ENCODE measurements at places on chromosomes 5 and 9.

DNA sequence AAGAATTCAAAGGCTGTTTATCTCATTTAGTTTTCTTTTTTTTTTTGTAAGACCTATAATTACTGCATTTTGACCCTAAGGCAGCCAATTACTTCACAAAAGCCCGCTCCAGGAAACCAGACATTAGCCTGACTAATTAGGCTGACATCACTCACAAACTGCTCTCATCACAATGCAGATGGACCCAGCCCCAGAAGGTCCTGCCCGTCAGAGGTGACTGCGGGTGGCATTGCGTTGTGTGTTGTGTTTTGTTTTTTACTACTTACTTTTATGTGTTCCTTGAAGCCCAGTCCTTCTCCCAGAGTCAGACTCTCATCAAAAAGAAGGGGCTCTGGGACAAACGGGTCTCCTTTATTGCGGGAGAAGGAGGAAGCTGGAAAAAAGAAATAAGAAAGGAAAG, 172.2 kb downstream of the HSD17B3 start:
- no peaks in the 10 kb centered on the region for H3K27me3 ChIP-seq
- no peak overlapping the region for H3K4me3 ChIP-seq
- peaks cover 7% of the 10 kb centered on the region for H3K4me1 ChIP-seq
- peak; percentile 72 for DNase-seq

DNA sequence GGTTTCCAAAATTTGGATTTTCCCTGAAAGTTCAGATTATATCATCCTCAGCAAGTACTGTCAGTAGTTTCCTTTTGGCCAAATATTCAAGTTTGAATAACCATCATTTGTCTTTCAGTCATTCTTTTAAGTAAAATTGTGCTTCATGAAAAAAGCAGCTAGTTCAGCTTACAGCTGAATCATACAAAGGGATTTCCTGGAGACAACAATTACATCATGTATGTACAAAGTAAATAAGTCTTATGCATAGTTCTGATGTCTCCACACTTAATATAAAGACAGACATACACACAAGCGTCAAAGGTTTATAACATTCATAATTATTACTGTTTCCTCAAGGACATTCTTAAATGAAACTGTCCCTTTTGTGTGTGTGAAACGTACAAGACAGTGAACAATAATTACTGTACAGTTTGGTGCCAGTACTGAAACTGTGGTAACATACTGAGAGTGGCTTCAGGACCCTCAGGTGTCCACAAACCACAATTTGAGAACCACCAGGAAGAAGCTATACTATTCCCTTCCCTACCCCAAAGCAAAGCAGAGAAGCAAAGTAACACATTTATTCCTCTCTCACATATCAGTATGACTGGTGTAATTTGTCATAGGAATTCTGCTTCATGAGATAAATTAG, 746.6 kb downstream of the TAF11L14 start:
- DNase-seq: no peak
- H3K4me3 ChIP-seq: no peak overlapping the region
- no peaks in the 10 kb centered on the region for H3K4me1 ChIP-seq
- no peaks in the 10 kb centered on the region for H3K27me3 ChIP-seq
- H3K27ac ChIP-seq: no peak overlapping the region

GRCh38 chr5:159448-160172, 31.7 kb upstream of the LRRC14B start:
- no peaks in the 10 kb centered on the region for H3K27me3 ChIP-seq
- H3K4me3 ChIP-seq: no peak overlapping the region
- peaks cover 18% of the 10 kb centered on the region for H3K36me3 ChIP-seq
- no peak for DNase-seq
- H3K4me1 ChIP-seq: no peaks in the 10 kb centered on the region

DNA sequence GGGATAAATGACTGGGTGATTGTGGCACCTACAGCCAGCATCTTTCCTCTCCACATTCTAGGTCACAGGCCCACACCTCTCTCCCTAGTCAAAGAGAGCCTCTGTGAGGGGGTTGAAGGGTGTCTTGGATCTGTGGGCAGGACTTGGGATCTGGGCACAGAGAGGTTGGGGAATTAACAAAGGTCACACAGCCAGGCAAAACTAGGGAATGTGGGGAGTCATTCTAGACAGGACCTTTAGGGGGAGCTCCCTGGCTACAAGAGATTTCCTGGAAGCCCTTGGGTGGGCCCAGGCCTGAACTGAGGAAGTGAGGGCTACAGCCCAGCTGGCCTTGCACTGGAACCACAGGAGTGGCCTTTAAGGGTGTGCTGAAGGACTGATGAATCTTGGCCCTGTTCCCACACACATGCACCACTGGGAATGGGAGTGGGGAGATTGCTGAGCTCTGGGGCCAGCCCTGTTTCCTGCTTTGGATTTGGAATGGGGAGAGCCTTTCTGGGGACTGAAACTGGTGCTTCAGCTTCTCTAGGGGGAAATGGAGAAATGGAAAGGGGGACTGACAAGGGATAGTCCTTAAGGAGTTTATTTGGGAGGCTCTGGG, 12.4 kb upstream of the CXXC5 start:
- no peaks in the 10 kb centered on the region for H3K36me3 ChIP-seq
- peak overlapping the region; percentile 36 for H3K27ac ChIP-seq
- DNase-seq: peak; percentile 81
- no peaks in the 10 kb centered on the region for H3K27me3 ChIP-seq

DNA sequence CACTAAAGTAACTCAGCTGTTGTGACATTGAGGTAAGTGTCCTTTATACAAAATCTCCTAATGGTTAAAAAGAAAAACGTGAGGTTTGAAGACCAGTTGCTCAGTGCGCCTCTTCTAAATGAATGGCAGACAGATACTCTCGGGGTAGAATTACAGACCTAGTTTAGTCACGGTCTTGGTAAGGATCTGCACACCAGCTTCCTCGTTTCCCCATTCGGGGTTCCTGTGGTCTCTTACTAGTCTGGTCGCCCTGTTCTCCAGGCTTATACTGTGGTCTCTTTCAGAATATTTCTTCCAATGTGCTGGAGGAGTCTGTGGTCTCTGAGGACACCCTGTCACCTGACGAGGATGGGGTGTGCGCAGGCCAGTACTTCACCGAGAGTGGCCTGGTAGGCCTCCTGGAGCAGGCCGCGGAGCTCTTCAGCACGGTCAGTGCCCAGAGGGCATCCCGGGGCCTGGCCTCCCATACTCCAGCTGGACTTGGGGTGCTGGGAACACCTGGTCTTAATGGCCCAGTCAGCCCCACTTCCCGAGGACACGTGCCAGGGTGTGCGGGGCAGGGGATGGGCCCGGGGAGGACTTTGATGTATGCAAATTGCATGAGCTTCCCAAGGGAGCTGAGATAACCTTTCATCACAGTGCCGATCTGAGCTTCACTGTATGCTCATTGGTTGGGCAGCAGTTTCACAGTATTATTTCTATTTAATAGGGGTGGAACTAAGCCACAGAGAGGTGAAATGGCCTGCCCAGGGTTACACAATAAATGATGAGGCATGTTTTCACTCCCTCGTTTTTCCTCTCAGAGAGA, 224.5 kb downstream of the DOCK8 start:
- no peak overlapping the region for H3K27ac ChIP-seq
- no peaks in the 10 kb centered on the region for H3K4me1 ChIP-seq
- H3K36me3 ChIP-seq: no peaks in the 10 kb centered on the region
- no peak overlapping the region for H3K4me3 ChIP-seq

DNA sequence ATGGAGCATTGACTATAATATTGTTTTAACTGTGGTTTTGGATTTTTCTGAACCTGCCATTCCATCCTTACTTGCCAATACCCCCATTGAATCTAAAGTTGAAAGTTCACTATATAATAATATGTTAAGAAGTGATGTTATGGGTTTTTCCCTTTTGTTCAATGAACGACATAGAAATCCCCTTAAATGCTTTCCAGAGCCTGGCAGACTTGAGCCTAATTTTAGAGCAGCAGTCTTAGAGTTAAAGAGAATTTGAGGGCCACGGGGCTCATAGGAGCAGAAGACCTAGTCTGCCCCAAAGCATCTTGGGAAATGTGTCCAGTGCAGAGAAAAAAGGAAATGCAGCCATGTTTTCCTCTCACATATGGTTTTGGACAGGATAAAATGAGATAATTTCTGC, 146.1 kb upstream of the SLC44A1 start:
- H3K4me3 ChIP-seq: no peak overlapping the region
- no peaks in the 10 kb centered on the region for H3K4me1 ChIP-seq
- H3K27me3 ChIP-seq: no peaks in the 10 kb centered on the region
- no peaks in the 10 kb centered on the region for H3K36me3 ChIP-seq

DNA sequence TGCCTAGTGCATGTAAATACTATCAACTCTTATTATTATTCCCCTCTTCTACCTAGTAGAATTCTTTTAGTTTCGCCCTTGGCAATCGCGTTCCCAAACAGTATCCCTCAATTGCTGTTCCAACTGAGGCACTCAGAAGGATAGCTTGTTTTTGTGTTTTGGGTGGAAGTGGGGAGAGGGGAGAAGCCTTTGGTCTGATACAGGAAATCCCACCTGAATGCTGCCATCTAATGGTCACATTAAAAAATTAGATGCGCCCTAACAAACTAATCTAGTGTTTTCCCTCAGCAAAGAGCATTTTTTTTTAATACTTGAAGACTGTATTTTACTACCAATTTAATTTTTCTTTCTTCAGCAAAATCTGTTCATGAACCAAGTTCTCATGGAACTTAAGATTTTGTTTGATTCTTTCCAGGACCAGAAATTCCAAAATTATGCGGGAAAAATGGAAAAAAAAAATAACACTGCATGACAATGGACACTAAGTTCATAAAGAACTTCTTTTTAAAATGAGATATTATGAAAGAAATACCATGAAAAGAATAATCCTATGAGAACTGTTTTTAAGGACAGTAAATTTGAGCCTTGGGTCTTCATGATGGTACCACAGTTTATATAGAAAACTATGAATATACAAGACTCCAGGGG, 22.2 kb upstream of the GLDC start:
- H3K36me3 ChIP-seq: no peaks in the 10 kb centered on the region
- H3K27ac ChIP-seq: no peak overlapping the region
- peak; percentile 46 for DNase-seq
- no peaks in the 10 kb centered on the region for H3K27me3 ChIP-seq

DNA sequence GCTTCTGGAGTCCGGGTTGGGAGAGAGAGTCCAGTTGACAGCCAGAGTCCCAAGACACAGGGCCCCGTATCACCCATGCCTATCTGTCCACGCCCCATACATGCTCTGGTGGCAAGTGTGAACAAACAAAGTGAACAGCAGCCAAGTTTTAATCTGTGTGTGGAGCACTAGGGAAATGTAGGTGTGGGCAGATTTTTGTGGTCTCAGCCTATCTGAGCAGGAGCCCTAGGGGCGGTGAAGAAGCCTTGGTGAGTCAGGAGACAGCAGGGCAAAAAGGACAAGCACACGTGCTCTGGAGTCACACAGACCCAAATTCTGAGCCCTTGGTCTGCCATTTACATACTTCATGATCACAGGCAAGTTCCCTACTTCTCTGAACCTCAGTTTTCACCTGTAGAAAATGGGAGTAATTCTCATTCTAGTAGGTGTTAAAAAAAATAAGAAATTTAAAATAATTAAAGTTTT, 23.2 kb downstream of the EGR1 start:
- H3K27me3 ChIP-seq: peaks cover 2% of the 10 kb centered on the region
- H3K4me3 ChIP-seq: no peak overlapping the region
- H3K36me3 ChIP-seq: no peaks in the 10 kb centered on the region
- H3K4me1 ChIP-seq: peaks cover 7% of the 10 kb centered on the region
- H3K27ac ChIP-seq: no peak overlapping the region

GRCh38 chr5:93249651-93250289, 331.2 kb downstream of the NR2F1-AS1 start:
- H3K4me3 ChIP-seq: no peak overlapping the region
- no peaks in the 10 kb centered on the region for H3K36me3 ChIP-seq
- no peaks in the 10 kb centered on the region for H3K27me3 ChIP-seq
- H3K27ac ChIP-seq: no peak overlapping the region

DNA sequence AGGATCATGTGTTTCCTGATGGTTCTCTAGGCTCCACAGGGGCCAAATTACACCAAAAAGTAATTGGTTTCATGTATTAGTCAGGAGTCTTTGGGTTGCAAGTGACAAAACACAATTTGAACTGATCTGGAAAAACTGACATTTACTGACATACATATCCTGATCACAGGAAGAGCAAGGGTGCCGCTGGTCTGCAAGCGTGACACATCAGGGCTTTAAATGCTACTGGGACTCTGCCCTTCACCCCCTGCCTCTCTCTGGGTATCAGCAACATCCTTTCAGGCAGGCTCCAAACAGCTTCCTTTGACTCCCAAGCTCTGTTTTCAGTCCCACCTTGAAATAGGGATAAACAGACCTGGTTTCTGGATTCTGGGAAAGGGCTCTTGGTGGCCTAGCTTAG, 197.5 kb downstream of the PALM2AKAP2 start:
- H3K4me1 ChIP-seq: no peaks in the 10 kb centered on the region
- H3K27me3 ChIP-seq: no peaks in the 10 kb centered on the region
- no peak for DNase-seq
- no peaks in the 10 kb centered on the region for H3K36me3 ChIP-seq
- no peak overlapping the region for H3K27ac ChIP-seq

DNA sequence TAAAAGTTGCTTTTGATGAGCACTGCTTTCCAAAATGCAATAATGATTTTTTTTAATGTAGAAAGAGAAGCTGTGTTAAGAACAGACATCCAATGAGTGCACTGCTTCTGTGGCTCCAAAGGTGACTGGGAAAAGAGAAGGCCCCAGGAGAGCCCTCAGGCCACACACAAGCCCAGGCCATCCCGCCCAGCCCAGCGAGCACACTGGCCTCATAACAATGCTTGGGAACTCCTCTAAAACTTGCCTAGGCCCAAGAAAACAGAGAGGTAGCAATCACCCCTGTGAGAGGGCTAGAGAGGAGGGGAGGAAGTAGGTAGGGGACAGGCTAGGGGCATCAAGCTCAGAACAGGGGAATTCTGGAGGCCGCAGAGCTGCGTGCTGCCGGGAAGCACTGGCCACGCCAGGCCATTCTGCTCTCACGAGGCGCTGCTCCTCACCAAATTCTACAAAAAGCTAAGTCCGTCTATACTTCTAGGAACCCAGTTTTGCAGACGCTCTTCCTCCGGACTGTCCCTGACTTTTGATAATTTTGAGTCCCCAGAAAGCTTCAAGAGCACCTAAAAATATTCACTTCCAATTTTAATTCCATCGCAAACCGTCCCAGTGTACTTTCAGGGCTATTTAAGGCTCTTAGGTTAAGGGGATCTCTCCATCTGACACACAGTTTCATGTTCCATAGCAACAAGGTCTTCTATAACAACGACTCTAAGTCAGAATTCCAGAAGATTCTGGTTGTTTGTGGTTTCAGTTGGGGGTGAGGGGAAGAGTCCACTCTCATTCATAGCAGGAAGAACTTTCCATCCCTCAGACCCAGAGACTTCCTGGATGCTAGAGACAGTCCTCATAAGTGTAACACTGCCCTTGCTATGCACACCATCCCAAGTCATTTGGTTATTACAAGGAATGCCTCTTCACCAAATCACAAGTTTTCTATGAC, 51.0 kb downstream of the HABP4 start:
- H3K27me3 ChIP-seq: no peaks in the 10 kb centered on the region
- no peak for DNase-seq
- H3K4me1 ChIP-seq: no peaks in the 10 kb centered on the region
- H3K27ac ChIP-seq: no peak overlapping the region

GRCh38 chr5:180208038-180208434, 975 bp downstream of the RASGEF1C start:
- no peak overlapping the region for H3K4me3 ChIP-seq
- DNase-seq: no peak
- no peaks in the 10 kb centered on the region for H3K4me1 ChIP-seq
- no peaks in the 10 kb centered on the region for H3K36me3 ChIP-seq
- no peaks in the 10 kb centered on the region for H3K27me3 ChIP-seq

GRCh38 chr5:149060325-149060724, 2.5 kb downstream of the SH3TC2 start:
- H3K4me3 ChIP-seq: no peak overlapping the region
- no peaks in the 10 kb centered on the region for H3K36me3 ChIP-seq
- no peak overlapping the region for H3K27ac ChIP-seq

GRCh38 chr5:125100951-125101350, 354.5 kb upstream of the ZNF608 start:
- H3K4me1 ChIP-seq: no peaks in the 10 kb centered on the region
- H3K27ac ChIP-seq: no peak overlapping the region
- no peak overlapping the region for H3K4me3 ChIP-seq
- DNase-seq: no peak
